ENCODE measurements at places on chromosomes 6 and 20.

DNA sequence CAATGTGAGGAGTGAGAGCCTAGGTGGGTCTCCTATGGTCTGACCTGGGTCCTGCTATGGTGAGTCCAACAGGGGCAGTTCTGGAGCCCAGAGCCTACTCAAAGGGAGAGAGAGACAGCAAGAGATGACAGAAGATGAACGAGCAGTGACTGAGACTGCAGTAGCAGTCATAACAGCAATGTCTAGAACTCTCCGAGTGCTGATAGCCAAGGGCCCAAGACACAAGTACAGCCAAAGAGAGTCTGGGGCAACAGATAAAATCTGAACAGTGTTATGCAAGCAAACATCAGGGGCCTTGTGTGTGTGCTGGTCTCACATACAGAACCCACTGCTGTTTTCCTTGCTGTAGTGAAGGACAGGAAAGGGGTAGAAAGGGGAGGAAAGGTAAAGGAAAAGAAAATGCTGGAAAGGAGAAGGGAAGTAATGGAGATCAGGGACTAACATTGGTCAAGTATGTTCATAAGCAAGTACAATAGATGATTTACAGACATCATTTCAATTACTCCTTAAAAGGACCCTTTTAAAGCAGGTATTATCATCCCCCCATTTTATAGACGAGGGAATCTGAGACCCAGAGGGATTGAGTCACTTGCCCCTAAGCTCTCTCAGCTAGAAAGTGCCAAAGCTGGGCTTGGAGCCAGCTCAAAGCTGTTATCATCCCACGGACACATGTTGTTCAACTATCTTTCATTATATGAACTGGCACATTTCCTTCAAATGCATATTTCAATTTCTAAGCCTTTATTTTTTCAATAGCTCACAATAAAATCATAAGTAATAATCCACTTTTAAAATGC is 182.3 kb upstream of the RAB32 start:
- DNase-seq: no peak

GRCh38 chr6:25997921-25998320 is 35.3 kb downstream of the TRIM38 start:
- DNase-seq: no peak

- no peak for DNase-seq
These were observed 65.0 kb downstream of the EPM2A start for GRCh38 chr6:145670311-145670710.

DNA sequence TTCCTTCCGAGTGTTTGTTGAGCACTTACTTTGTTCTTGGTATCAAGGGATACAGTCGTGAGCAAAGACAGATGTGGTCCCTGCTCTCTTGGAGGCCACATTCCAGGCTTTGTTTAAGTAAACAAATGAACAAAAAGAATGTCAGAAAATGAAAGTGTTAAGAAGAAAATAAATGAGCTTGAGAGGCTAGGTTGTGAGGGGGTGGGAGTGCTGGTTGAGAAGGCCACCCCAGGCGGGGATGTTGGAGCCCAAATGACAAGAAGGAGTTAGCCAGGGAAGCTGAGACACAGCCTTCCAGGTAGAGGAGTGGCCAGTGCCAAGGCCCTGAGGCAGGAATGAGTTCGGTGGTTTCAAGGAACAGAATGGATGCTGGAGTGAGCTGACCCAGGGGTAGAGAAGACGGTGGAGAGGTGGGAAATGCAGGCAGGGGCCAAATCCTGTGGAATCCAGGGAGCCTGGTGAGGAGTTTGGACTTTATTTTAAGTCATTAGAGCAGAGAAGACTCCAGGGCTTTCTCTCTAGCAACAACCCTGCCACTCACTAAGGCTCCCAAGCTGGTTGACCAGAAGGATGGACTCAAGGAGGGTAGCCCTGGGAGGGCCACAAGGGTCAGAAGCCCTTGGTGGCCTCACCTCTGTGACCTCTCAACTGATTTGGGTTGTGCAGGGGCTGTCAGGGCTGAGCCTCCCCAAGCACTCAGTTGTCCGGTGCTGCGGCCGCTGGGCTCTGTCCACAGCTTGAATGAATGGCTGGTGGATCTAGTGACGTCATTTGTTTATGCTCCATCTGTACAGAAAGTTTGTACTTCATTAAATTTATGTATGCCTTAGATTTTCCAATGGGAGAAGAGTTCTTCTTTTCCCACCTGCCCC is 66.0 kb upstream of the STX16 start:
- no peak for DNase-seq

GRCh38 chr6:96468681-96469224 is 52.9 kb upstream of the UFL1 start:
- DNase-seq: no peak

DNA sequence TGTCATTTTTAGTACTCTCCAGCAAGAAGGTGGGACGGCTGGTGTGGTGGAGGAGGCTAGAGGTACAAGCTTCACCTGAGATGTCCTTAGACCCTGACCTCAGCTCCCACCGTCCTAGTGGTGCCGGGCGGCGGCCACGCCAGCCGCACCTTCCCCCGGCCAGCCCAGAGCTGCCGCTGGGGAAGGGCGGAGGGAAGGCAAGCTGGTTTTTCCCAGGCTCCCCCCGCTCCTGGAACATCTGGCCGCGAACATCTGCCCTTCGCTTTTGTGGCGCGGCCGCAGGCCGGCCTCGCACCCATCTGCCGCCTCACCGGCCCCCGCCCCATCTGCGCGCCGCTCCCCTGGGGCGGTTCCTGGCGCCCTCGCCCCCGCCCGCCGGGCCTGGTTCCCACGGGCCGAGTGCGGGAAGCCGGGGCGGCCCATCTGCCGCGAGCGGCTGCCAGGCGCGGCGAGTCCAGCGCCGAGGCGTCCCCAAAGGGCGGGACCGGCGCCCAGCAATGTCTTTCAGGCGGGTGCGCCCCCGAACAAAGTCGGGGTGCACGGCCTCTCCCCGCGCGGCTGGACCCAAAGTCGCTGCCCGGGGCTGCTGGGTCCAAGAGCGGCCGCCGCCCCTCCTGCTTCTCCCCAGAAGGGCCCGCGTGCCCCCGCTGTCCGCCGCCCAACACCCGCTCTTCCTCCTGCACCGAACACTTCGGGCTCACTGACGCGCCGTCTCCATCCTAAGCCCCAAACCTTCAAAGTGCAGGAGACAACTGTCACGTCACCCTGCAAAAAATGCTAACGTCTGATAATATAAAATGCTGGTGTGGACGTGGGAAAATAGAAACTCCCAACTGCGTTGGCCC is 17.3 kb upstream of the ID1 start:
- no peak for DNase-seq

DNA sequence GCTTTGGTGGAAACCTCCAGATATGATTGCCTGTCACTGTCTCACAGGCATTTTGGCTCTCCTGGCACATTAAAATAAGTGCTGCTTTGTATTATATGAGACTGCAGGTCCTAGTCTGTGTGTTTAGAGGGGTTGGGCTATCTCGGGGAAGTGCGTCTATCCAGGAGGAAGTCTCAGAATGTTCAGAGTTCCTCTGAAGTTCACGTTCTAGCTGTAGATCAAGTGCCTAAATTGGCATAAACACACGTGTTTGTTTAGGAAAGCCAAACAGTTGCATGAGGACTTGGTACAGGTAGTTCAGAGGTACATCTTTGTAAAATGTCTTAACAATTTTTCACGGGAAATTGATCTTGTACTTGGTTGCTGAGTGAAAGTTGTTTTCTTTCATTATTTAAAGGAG is 36.4 kb upstream of the SLC22A1 start:
- no peak for DNase-seq

DNA sequence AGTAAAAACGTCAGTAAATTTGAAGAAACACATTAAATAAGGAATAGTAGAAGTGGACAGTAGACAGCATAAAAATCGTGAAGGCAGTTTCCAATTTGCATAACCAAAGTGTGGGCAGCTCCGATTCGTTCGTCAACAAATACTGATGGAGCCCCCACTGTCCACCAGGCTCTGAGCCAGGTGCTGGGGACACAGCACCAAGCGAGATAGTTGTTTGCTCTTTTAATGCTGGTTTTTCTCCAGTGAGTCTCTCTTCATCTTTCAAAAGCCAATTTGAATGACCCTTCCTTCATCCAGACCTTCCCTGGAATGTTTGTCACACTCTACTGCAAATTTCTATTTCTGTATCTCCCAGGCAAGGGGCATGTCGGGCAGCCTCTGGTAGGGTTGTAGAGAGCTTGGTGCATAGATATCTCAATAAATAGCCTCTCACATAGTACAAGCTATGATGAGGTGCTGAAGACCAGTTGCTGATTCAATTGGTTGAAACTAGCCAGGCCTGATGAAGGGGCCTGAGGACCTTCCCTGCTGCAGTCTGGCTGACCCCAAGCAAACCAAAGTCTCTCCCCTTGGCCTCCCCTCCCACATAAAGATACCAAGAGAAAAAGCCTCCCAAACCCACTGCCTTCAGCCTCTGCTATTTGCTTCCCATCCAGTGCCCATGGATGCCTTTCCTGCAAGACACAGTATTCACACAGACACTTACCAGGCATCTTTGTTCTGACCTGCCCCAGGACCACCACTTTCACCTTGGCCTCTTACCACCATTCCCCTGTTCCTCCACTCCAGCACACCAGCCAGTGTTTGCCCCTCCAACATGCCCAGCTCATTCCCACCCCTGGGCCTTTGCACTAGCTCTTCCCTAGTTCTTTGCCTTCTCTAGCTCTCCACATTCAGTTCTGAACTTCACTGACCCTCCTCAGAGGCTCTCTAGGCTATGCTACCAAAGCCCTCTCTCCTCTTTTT is 125.2 kb downstream of the CEBPB start:
- DNase-seq: no peak

DNA sequence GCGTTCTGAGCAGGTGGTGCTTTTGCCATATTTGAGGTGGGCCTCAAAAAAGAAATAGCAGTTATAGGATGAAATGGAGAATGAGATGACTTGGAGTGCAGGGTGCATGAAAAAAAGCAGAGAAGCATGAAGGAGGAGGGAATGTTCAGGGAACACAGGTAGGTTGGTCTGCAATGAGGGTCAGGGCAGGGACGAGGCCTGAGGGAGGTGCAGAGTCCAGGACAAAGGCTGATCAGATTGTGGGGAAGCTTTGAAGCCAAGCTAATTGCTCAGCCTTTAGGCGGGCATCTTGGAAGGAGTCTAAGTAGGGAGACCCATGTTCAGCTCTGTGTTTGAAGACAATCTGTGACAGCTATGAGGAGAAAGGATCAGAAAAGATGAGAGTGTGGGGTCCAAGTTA is 12.0 kb downstream of the TRAM2 start:
- no peak for DNase-seq

GRCh38 chr6:38025451-38025850 is 205.9 kb downstream of the ZFAND3 start:
- DNase-seq: no peak

DNA sequence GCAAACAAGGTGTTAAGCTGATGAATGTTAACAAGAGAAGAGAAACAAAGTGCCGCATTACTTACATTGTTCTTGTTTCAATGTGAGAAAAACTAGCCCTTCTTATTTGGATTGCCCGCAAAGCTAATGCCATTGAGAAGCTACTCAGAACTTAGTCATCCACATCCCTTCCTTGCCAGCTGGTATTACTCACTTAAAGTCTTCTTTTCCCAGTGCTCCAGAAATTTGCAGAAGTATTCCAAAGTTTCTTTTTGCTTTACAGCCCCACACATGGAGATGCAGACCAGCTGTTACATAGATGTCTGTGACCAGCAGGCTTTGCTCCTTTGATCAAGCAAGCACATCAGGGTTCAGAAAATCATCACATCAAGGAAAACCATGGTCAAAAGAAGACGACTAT is 529.0 kb downstream of the TBC1D32 start:
- no peak for DNase-seq

- no peak for DNase-seq
These were observed 504.8 kb downstream of the MEI4 start for GRCh38 chr6:78157606-78158005.

GRCh38 chr6:16305788-16306187 is 67.4 kb downstream of the GMPR start:
- DNase-seq: no peak

GRCh38 chr6:19210849-19211590 is 626.1 kb upstream of the ID4 start:
- peak; percentile 6 for DNase-seq

- no peak for DNase-seq
These were observed 56.1 kb downstream of the ADAT2 start for GRCh38 chr6:143394389-143394788.

DNA sequence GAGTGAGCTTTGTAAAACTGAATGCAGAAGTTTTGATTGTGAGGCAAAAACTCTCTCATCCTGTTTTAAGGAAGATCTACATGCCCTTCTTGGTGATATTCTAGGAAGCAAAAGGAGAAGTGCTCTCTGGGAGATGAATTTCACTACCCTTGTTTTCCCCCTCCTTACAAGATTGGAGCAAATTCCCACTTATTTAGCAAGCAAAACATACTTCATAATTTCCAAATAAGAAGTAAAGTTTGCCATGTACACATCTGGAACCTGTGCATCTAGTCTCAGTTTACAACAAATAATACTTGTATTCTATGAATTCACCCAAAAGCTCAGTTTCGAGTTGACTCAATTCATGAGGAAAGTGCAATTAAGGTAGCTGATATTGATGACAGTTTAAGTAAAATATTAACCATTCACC is 27.6 kb upstream of the IFNGR1 start:
- no peak for DNase-seq

DNA sequence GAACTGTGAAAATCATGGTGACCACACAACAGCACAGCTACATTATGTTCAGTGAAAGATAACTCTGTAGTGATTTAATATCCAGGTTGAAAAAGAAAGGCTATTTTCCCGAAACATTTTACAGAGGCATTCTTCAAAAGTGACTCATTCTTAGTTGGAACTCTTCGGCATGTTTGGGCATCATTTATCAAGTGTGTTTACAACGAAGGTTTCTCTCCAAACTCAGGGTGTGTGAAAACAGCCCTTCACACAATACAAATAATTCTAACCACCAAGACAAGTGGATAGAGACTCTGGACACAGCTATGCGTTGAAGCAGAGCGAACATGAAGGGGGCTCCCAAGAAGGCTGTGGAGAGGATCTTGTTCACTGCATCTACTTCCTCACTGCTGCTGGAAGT is 57.6 kb downstream of the CBLN4 start:
- DNase-seq: no peak

GRCh38 chr6:55040102-55040848 is 134.0 kb upstream of the HCRTR2 start:
- DNase-seq: no peak

- DNase-seq: no peak
These were observed 85.3 kb upstream of the AKAP12 start for GRCh38 chr6:151154418-151154817.

- DNase-seq: no peak
These were observed 65.1 kb downstream of the CGA start for GRCh38 chr6:87029711-87030314.

DNA sequence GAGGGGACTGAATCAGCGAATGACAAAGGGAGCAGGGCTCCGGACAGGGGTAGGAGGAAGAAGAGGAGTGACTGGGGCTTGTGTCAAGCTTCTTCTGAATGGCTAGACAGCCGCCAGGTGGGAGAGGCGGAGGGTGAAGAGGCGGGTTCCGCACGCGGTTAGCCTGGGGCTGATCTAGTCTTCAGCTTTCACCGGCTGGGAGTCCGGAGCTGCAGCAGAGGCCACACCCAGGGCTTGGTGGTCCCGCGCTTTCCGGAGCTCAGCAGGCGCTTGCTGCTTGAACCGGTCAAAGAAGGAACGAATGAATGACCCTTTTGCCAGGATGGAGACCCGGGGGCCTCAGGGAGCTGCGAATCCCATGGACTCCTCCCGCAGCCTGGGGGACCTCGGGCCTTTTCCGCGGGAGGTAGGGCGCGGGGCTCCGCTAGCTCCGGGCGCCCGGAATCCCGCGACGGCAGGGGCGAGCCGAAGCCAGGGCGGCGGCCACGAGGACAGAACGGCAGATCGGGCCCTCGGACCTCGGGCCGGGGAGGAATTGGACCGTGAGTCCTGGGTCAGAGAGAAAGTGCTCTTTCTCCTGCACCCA is at the start of gene C6orf141:
Gene C6orf141, plus strand, starts transcription at position 177 of the 586 bp plus-strand sequence. Its CDS starts 125 bp downstream, at position 302.
- DNase-seq: no peak

- DNase-seq: peak; percentile 37
These were observed 39.8 kb upstream of the ARHGAP18 start for GRCh38 chr6:129749749-129750120.
